ENCODE measurements at places on chromosomes 6 and 20.

GRCh38 chr20:20411402-20411801 is 43.5 kb downstream of the INSM1 start:
- DNase-seq: no peak

GRCh38 chr6:64054861-64055260 is 419.3 kb downstream of the PHF3 start:
- no peak for DNase-seq

DNA sequence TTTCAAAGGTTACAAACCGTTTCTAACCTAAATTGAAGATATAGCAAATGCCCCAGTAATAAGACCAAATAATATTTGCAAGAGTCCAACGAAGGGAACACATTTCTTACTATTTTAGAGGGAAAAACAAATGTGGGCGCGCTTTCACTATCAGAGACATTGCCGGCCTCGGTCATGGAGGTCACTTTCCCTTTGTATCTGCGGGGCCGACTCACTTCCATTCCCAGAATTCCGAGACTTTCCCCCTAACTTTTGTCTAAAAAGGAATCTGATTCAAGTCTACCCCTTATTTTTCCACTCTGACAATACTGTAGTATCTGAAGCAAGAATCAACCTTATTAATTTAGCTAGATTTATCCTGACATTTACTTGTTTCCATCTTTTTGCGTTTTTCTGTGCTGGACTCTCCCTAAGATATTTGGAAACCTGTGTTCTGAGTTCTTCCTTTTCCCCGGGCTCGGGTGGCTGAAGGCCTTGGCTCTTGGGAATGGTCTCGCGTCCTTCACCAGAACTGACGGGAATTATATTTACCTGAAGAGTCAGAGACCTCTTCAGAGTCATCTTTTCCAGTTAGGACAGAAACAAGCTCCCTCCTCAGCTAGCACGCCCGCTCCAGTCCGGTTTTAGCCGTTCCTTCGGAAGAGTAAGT is 71.8 kb upstream of the ZNF184 start:
- DNase-seq: no peak

DNA sequence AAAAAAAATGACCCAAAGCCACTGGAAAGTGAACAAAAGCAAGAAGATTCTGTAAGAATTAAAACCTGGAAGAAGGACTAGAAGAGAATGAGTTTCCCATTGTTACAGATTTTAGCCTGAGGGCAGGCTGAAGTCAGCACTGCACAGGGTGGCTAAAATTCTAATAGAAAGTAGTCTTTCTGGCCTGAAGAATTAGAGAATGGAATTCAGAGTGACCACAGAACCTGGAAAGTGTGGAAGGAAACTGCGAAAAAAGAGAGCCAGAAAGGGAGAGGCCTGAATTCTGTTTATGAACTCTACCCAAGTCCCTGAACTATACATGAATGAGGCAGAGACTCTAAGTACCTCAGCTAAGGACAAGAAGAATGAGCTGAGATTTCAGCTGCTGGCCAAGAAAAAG is 38.9 kb upstream of the FILIP1 start:
- no peak for DNase-seq

DNA sequence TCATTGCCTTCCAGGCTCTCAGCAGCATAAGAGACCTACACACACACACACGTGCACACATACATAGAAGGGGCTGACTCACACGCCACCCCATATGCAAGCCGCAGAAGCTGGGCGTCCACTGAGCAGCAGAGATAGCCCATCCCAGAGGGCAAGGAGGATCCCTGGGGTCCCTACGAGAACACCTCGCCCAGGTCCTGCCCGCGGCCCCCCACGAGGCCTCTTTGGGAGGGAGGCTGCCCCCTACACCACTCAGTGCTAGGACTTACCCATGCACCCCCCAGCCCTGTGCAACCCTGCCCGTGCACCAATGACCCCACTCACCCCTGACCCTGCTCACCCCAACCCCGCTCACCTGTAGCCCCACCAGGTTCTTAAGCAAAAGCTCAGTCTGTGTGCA is 20.6 kb upstream of the NTSR1 start:
- no peak for DNase-seq

DNA sequence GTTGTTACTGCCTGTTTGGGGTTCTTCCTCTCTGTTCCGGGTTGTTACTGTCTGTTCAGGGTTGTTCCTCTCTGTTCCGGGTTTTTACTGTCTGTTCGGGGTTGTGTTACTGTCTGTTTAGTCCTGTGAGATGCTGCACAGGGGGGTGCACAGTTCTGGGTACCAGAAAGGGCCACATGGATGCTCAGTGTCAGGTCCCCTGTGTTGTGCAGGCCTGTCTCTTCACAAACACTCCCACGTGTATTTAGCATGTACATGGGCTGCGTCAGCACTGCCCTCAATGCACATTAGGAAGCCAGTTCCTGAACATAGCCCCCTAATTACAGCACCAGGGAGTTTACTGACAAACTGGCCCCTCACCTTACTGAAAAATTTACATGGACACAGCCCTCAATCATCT is 118.5 kb downstream of the DLL1 start:
- no peak for DNase-seq
